Breast epithelium (tissue), 4 donors: ENCODE measurements at places on chromosomes 5 and 9.

DNA sequence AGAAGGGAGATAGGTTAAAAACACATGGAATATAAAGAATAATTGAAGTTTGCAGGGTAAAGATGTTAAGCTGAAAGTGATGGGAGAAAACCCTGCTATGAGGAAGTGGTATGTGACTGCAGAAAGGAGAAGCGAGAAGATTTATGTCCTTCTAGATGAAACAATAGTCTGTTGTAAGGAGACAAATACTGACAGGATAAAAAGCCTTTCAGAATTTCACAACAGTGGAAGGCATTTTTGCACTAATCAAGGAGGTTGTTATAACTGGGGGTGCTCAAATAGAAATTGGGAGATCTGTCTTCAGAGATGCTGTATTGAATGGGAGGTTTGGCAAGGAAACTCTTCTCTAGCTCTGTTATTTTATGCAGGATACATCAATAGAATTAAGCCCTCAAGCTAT, 69.6 kb downstream of the NMUR2 start:
- no peak for DNase-seq

DNA sequence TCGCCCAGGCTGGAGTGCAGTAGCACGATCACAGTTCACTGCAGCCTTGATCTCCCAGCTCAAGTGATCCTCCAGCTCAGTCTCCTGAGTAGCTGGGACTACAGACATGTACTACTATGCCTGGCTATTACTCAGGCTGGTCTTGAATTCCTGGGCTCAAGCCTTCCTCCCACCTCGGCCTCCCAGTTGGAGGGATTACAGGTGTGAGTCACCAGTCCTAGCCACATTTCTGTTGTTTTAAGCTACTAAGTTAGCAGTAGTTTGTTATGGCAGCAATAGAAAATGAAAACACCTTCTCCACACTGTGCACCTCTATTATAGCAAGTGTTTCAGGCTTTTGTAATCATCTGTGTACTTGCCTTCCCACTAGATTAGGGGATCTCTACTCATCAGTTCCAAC, 588.9 kb upstream of the TLE4 start:
- DNase-seq: no peak

DNA sequence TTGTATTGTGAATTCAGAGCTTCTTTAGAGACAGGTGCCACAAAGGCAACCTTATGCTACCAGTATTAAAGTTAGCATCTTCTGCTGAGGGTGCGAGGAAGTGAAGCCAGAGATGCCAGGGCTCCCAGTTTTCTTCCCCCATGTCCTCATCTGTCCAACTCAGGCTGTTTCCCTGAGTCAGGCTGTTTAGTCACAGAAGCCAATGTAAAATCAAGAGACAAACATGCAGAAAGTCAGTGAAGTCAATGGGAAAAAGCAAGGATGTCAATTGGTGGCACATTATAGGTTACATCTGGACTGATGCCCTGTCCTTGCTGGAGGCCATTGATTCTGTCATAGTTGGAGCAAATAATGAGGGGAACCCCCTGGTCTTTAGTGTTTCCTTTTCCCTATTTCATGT, 168.5 kb downstream of the SAXO1 start:
- DNase-seq: no peak

DNA sequence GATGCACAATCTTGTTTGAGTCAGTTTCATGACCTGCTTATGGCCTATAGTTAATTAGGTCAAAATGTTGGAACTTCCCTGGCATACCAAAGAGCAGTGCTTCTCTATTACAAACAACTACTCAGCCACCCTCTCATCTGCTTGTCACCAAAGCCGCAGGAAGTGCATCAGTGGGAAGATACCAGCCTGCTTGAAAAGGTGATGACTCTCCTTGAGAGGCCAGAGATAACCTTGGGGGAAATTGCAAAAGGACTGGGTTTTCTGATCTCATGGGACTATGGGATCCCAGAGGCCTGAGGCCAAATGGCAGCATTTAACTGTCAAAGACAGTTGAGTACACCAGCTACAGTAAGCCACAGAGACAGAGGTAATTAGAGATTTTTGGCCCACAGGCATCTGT, 69.9 kb downstream of the C9orf57 start:
- no peak for DNase-seq

DNA sequence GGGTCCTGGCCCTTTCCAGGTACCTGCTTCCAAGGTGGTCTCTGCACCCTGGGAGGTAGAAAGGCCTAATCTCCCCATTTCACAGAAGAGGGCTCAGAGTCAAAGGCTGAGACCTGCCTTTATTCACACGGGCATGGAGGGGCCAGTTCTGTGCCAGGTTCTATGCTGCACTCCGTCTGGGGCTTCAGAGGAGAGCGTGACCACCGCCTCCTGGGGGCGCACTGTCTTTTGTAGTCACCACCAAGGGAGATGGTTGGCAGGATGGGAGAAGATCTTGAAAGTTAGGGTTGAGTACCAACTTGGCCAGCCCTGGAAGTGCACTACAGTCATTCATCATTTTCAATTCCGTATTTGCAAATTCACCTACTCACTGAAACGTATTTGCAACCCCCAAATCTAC, 23.7 kb upstream of the PRDM12 start:
- no peak for DNase-seq

GRCh38 chr9:131887680-131888079, 147.8 kb upstream of the RAPGEF1 start:
- DNase-seq: no peak

DNA sequence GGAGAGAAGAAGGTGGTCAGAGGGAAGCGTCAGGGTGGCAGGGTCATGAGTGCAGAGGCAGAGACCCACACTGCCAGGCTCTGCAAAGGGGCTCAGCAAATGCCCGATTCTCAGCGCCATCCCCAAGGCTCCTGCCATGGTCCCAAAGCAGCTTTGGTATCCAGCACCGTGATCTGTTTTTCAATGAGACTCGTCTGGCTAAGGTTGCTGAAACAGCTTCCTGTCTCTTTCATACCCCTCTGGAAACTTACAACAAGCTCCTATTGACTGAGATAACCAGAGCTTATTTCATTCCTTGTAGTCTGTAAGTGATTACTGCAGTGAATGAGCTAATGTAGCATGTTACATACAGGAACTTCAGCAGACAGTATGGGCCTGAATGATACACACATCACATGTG, 568.6 kb upstream of the DAP start:
- no peak for DNase-seq

DNA sequence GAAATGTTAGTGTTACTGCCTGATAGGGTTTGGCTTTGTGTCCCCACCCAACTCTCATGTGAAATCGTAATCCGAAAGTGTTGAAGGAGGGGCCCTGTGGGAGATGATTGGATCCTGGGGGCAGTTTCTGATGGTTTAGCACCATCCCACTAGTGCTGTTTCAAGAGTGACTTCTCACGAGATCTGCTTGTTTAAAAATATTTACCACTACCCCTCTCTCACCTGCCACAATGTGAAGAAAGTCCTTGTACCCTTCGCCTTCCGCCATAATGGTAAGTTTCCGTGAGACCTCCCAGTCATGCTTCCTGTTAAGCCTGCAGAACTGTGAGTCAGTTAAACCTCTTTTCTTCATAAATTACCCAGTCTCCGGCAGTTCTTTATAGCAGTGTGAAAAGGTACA, 2.6 kb upstream of the RFX3 start:
- DNase-seq: no peak

DNA sequence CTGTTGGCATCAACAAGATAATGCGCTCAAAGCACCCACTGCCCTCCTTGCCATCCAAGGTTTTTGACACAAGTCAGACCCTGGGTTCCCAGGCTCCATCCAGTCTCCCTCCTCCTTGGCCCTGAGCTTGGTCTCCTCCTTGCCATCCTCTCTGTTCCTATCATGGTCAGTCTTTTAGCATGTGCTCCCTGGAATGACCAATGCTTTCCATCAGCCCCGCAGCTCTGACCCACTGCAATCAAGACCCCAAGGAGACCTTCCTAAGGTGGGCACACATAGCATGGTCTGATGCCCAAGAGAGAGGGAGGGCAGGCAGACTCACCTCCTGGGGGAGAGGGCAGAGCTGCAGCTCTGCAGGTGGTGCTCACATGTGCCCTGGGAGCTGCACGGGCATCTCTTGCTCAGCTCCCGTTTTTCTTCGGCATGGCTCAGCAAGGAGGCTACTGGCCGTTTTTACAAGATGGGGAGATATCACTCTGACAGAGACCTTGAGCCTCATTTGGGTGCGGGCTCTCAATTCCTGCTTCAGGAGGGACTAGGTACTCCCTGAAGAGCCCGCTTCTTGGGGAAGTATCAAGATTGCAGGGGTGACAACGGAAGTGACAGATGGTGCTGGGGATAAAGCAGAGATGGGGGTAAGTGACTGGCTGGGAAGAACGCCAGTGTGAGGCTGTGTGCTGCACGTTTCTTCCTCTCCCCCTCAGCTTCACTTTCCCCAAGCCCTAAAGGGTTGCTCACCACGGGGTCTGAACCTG, 3.3 kb downstream of the SEPTIN8 start:
- no peak for DNase-seq

DNA sequence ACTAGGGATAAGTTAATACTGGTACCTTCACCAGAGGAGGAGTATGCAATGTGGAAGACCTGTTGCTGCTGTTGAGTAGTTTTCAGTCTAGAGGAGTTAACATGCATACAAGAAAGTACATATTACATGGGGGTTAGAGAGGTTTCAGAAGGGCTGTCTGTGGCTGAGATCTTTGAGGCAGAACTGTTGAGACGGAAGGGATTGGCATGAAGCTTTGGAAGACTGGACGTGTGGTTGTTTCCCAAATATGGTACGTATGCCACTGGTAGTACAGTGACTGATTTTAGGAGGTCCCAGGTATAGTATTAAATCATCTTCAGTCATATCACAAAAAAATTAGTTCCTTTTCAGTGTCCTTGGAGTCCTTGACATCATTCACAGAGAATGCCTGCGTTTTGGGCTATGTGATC, 17.6 kb downstream of the TNFAIP8 start:
- DNase-seq: no peak

DNA sequence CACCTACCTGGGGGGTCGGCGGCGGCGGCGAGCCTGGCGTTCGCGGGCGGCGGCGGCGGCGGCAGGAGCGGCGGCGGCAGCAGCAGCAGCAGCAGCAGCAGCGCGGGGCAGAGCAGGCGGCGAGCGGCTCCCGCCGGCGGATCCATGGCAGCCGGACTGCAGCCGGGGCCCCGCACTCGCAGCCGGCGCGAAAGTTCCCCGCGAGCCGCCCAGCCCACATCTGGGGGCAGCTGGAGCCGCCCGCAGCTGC, 153 bp downstream of the ADAMTS2 start:
- DNase-seq: no peak

- DNase-seq: no peak
Observed at GRCh38 chr5:119088438-119088837, 17.6 kb downstream of the DMXL1 start.

DNA sequence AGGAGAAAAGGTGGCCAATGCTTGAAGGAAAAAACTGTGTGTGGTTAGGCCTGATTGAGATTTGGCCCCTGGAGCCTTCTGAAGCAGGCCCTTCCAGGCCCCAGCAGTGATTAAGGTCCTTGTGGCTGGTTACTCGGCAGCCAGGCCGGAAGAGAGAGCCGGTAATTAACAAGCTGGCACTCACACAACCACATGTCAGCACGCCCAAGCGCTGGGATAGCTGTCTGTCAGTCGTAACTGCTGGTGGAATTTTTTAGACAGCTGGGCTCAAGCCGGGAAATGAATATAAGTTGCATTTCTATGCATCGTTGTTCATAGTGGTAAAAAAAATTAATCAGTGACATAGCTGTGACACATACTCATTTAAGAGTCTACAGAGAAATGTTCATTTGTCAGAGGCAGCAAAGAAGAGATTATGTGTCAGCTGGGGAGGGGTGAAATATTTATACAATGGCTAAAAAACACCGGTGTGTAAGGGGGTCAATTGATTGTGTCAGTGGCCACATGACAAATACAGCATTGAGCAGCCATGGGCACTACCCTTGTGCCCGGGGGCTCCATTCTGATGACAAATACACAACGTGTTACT, 13.7 kb upstream of the ARAP3 start:
- no peak for DNase-seq

- DNase-seq: no peak
Observed at GRCh38 chr5:81924442-81924841, 47.4 kb upstream of the ATG10 start.

- no peak for DNase-seq
Observed at GRCh38 chr5:133687212-133688061, 75.1 kb upstream of the FSTL4 start.

DNA sequence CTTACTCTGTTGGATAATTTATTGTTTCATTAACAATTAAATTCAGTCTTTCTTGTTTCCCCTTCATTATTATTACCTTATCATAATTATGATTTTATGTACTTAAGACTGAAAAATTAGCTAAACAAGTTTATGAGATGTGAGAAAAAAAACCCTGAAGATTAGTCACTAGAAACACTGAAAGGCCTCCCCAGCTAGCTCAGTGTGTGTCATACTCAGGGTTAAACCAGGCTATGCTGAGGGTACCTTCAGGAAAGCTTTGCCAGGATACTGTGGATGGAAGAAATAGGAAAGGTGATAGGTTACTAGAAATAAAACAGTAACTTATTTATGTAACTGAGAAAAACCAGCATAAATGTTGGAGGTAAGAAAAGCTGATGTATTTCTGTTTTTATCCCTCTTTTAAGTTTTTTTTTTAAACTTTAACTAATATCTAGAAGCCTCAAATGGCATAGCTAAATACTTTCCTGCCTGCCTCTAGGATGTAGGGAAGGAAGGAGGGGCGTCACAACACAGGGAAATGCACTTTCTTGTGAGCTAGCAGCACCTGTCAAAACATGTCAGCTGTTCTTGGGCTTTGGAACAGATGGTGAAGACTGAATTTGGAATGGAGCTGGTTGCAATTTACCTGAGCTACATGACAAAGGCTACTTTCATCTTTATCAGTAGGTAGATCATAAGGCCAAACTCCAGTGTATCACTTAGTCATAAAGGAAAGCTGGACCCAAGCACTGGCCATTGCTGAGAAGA, 24.2 kb downstream of the NMRK1 start:
- no peak for DNase-seq

GRCh38 chr5:128426090-128426534, 111.9 kb downstream of the FBN2 start:
- no peak for DNase-seq

GRCh38 chr5:21085791-21086190, 1097.8 kb upstream of the CDH18 start:
- no peak for DNase-seq

DNA sequence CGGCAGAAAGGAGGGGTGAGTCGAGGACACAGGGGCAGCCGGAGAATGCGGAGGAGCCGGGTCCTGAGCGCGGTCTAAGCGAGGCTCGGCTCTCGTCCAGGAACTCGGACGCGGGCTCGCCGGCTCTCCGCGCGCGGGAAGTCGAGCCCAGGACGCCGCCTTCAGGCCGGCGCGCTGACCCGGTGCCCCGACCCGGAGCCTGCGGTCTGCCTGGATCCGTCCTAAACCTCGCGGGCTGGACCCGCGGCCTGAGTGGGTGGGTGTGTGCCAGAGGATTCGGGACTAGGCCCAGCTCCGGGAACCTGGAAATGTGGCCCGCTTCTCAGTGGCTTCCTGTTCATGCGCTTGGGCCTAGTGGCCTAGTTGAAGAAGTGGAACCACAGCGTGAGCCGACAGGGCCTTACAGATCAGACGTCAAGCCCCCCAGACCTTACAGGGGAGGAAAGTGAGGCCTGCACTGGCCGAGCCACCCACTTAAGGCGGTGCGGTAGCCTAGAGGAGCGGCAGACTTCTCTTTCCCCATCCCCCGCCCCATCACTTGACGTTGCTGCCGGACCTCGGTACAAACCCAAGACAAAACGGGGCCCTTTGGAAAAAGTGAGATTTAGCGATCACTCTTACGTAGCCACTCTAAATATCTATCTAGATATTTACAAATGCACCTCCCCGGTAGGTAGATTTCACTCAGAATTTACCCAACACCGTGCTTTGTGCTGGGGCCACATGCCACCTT, 1.2 kb downstream of the CDKN2B-AS1 start:
- DNase-seq: no peak
